ENCODE measurements at places on chromosomes 16 and 17.

- no peak for DNase-seq
Observed at GRCh38 chr17:50871898-50872297, 5.7 kb upstream of the TOB1 start.

DNA sequence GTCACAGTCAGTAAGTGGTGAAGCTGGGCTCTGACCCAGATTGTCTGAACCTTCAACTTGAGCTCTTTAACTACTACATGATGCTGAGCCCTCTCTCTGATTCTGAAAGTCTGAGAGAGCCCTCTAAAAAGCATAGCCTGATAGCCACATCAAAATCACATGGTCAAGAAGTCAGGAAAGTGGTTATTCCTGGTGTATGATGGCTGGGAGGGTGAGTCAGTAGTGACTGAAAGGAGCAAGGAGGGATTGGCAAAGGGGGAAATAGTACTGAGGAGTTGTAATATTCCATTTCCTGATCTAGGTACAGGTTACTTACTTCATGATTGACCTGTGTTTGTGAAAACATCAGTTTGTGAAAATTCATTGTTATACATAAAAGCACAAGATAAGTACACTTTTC, 89.1 kb downstream of the SSH2 start:
- DNase-seq = peak; percentile 68

DNA sequence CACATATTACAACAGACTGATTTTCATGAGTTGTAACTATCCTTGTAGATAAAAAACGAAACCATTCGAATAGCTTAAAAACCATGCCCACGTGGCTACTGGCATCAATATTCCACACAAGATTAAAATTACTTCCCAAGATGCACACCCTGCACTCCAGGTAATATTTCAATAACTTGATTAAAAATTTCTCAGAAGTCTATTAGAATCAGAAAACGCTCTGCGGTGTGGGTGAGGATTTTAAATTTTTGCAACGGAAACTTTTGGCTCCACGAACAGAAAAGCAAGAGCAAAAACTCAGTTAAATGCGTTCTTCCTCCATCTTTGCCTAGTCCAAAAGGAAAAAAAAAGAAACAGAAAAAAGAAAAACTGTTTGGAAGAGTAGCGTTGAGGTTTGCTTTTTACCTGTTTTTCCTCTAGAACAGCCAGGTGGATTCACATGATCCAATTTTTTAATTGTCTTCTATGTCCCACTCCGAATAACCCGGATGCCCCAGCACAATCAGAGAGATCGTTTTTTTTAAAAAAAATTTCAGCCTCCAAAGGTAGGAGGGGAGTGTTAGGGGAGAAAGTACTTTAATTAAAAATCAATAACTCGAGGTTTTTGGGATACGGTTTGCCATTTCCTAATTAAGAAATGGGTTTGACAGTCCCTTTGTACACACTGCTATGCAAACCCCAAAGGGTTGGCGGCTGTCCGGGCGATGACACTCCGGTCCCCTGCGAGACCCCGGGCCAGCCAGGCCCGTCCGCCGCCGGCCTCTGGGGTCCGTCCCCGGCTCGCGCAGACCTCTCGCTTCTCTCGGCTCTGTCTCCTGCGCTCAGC, 708 bp upstream of the NFAT5 start:
- no peak for DNase-seq

GRCh38 chr17:68356520-68356919, 65.2 kb downstream of the ARSG start:
- DNase-seq = no peak

GRCh38 chr17:67364847-67365737, 1.3 kb downstream of the PSMD12 start:
- DNase-seq = no peak

GRCh38 chr17:17191346-17191792, 14.8 kb downstream of the PLD6 start:
- peak; percentile 62 for DNase-seq

GRCh38 chr17:65609286-65609685, 47.8 kb upstream of the AXIN2 start:
- DNase-seq = no peak

GRCh38 chr17:16506188-16506587, 14.2 kb upstream of the LRRC75A start:
- no peak for DNase-seq

- no peak for DNase-seq
Observed at GRCh38 chr16:9723136-9723535, 459.1 kb downstream of the GRIN2A start.

DNA sequence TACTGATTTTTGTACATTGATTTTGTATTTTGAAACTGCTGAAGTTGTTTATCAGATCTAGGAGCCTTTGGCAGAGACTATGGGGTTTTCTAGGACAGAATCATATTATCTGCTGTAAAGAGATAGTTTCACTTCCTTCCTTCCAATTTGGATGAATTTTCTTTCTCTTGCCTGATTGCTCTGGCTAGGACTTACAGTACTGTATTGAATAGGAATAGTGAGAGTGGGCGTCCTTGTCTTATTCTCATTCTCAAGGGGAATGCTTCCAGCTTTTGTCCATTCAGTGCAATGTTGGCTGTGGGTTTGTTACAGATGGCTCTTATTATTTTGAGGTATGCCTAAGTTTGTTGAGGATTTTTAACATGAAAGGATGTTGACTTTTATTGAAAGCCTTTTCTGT, 290.1 kb downstream of the MAP2K4 start:
- no peak for DNase-seq

GRCh38 chr17:82745524-82745923, 6.3 kb upstream of the TBCD start:
- DNase-seq = no peak

DNA sequence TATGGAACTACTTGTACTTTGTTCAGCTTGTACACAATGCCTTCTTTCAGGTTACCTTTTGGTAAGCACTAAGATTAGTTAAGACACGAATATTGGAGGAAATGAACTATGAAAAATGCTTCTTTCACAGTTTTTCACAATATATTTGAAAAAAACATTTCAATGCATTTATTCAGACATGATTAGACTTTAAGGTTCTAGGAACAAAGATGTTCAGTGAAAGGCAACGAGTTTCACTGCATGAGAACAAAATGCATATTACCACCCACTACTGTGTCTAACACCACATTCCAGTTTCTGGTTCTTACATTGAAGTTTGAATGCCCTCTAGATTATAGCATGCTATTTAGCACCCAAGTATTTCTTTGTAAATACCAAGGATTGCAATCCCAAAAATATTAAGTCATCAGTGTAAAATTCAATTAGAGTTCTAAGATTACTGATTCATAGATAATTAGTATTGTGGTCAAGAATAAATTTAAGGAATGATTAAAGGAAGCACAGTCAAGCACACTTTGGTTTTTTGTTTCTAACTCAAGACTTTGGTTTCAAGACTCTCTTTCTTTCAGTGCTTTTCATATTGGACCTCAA, 261.7 kb downstream of the CEP112 start:
- no peak for DNase-seq

GRCh38 chr17:4808378-4808767, 1.4 kb downstream of the PLD2 start:
- DNase-seq = no peak

DNA sequence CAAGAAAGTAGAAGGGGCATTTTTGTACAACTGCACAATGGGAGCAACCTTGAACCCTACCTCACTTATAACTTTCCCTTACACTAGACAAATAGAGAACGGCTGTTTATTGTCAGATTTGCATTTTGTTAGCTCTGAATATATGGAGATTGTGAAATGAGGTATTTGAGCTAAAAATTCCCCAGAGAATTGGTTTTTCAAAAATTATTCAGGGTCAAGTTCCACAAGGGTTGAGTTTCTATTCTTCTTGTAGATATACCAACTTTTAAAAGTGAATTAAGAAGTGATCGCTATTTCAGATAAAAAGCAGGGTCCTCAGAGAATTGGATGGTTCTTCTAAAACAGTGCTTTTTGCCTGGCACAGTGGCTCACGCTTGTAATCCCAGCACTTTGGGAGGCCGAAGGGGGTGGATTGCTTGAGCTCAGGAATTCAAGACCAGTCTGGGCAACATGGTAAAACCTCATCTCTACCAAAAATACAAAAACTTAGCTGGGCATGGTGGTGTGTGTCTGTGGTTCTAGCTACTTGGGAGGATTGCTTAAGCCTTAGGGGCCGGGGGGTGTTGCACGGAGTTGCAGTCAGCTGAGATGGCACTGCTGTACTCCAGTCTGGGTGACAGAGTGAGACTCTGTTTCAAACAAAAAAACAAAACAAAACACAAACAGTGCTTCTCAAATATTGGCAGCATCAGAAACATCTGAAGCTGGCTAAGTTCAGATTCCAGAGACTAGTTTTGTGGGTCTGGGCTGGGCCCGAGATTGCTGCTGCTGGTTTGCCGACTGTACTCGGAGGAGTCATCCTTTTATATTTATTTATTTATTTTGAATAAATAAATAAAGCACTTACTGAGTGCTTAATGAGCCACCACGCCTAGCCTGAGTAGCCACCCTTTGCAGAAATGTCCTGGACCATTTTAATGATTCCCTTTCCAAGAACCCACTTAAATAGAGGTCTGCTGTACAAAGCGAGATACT, 50.9 kb downstream of the PECAM1 start:
- no peak for DNase-seq
